ENCODE measurements at places on chromosomes 5 and 9. TPM values are rescaled to one million over a fixed set of nuclear protein-coding genes. Genes with fewer than 3 reads are reported as not detected.

The COL27A1 gene
- 2.8 TPM for total RNA-seq

The SLC36A2 gene
- total RNA-seq, result not detected

The TRPM6 gene
- total RNA-seq, result not detected

The LRRTM2 gene
- not detected for total RNA-seq

The C9orf50 gene
- not detected for total RNA-seq

The CTXN3 gene
- total RNA-seq, result not detected

The GRPEL2 gene
- 34.1 TPM for total RNA-seq

The RNF183 gene
- not detected for total RNA-seq

The IFNA13 gene
- not detected for total RNA-seq

The VLDLR gene
- 5.2 TPM for total RNA-seq

The MELK gene
- total RNA-seq, result 39.5 TPM

The OGN gene
- not detected for total RNA-seq

The PCDHGB7 gene
- total RNA-seq, result not detected

The FABP6 gene
- total RNA-seq, result not detected

The RIOK2 gene
- total RNA-seq, result 29.0 TPM

The HSD17B3 gene
- total RNA-seq, result not detected

The CER1 gene
- not detected for total RNA-seq

The LNPEP gene
- total RNA-seq, result 90.8 TPM

The GHR gene
- total RNA-seq, result not detected

The PITX1 gene
- 0.08 TPM for total RNA-seq

The CA9 gene
- total RNA-seq, result not detected

The PRDM12 gene
- not detected for total RNA-seq

The TNFSF8 gene
- total RNA-seq, result 82.9 TPM

The C1QTNF2 gene
- total RNA-seq, result not detected

The TXNDC8 gene
- total RNA-seq, result not detected

The STKLD1 gene
- 1.1 TPM for total RNA-seq

The HTR4 gene
- total RNA-seq, result not detected

The AQP7 gene
- total RNA-seq, result 0.55 TPM

The INSYN2B gene
- total RNA-seq, result not detected

The GPR150 gene
- 1.6 TPM for total RNA-seq

The FSD1L gene
- 3.3 TPM for total RNA-seq

The EGFL7 gene
- total RNA-seq, result 0.63 TPM

The SEMA6A gene
- total RNA-seq, result not detected

The GPX3 gene
- total RNA-seq, result not detected

The PCA3 gene
- total RNA-seq, result not detected

The EHMT1 gene
- total RNA-seq, result 97.7 TPM

The APBA1 gene
- 0.72 TPM for total RNA-seq

The NKD2 gene
- 2.9 TPM for total RNA-seq

The KIAA1958 gene
- 6.8 TPM for total RNA-seq

The PCDHGB4 gene
- total RNA-seq, result not detected

The ZNF658 gene
- total RNA-seq, result 4.7 TPM

The BHMT2 gene
- total RNA-seq, result not detected

The PRSS3 gene
- not detected for total RNA-seq

The PCDHB15 gene
- not detected for total RNA-seq

The FAM114A2 gene
- 25.7 TPM for total RNA-seq

The MYOT gene
- not detected for total RNA-seq

The SAXO1 gene
- total RNA-seq, result not detected

The PCDHA10 gene
- total RNA-seq, result not detected

The ACSL6 gene
- 30.8 TPM for total RNA-seq

The CDKN2A gene
- total RNA-seq, result 35.1 TPM

All from activated naive CD4-positive, alpha-beta T cell treated with anti-CD3 and anti-CD28 coated beads, Interleukin-2, amount 10 ng/mL, durations not matched to agents 5 hours and 36 hours (primary cell).